ENCODE measurements at places on chromosomes 11 and 22. TPM values are rescaled to one million over a fixed set of nuclear protein-coding genes. Genes with fewer than 3 reads are reported as not detected.

The CD3E gene
- total RNA-seq, result 1.2 TPM

The AIFM3 gene
- 1.5 TPM for total RNA-seq

The PAMR1 gene
- total RNA-seq, result 0.36 TPM

The MYBPC3 gene
- total RNA-seq, result not detected

The ALX4 gene
- total RNA-seq, result not detected

The CCDC15 gene
- total RNA-seq, result 2.4 TPM

The KRTAP5-1 gene
- total RNA-seq, result not detected

The PKDREJ gene
- 0.04 TPM for total RNA-seq

The CDHR5 gene
- total RNA-seq, result not detected

The JRKL gene
- total RNA-seq, result 4.1 TPM

Measured in esophagus mucosa (tissue), 1 donor.